Thyroid gland (tissue), 4 donors: ENCODE measurements at places on chromosomes 12 and 14.

DNA sequence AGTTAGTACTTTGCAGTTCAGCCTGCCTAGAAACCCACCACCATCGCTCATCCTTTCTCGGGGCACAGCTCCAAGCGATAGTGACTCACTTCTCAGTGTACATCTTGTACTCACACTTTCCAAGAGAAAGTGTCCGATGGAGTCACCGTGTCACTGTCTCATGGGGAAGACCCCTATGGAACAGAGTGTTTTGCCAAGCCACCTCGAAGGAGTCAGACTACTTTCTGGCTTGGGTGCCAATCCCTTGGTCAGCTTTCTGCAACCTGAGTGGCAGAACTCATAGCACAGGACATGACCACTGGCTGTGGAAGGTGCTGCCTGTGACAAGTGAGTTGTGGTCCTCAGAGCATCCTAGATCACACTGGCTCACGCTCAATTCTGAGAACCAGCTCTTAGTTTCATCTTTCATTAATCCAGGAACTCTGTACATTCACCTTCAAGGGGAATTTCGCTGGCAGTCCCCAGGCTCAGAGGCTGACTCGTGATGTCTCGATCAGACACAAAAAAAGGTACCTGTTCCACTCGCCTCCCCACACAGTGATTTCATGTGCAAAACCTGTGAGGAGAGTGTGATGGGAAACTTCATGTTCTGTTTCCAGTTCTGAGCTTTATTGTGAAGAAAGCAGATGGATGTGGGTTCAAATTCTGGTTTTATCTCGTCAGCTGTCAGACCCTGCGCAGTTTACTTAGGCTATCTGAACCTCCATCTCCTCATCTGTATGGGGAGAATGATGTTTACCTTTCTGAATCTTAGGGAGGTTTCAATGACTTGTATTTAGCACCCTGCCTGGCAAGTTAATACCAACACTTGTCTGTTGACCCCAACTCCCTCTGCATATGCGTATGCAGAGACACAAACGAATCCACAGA, 127.3 kb upstream of the CCND2 start:
- DNase-seq: no peak

DNA sequence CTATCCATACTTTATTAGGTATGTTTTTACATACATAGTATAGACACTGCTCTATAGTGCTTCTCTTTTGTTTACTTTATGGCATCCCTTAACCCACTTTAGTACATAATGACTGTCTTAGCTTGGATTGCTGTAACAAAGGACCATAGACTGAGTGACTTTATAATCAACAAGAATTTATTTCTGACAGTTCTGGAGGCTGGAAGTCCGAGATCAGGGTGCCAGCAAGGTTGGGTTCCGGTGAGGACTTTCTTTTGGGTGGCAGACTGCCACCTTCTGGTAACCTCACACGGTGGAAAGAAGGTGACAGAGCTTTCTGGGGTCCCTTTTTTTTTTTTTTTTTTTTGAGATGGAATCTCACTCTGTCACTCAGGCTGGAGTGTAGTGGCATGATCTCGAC, 48.6 kb upstream of the PPM1H start:
- no peak for DNase-seq

GRCh38 chr14:104676130-104676693, 13.2 kb upstream of the INF2 start:
- no peak for DNase-seq

- DNase-seq: no peak
Measured at GRCh38 chr12:69540987-69541386, 44.3 kb upstream of the CCT2 start.

GRCh38 chr14:34629344-34629656, 648 bp downstream of the SNX6 start:
- no peak for DNase-seq

- DNase-seq: no peak
Measured at GRCh38 chr14:60686865-60687264, 37.3 kb downstream of the SIX4 start.

GRCh38 chr12:22321018-22321605, 13.4 kb downstream of the ST8SIA1 start:
- DNase-seq: peak; percentile 26

DNA sequence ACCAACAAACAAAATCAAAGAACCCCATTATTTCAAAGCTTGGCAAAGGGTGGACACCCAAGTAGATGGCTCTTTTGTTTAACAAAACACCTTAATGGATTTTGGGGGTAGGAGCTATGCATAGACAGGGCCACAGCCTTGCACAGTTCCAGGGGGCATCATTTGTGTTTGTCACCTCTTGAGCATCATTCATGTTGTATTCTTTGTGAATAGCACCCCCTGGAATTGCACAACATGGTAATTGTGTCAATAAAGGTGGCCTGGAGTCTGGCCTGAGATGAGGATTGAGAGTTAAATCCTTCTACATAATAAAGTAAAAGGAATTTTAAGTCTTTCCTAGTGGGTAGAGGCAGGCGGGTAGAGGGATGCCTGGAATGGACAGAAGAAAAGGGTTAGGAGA, 3.3 kb upstream of the FRS2 start:
- no peak for DNase-seq

DNA sequence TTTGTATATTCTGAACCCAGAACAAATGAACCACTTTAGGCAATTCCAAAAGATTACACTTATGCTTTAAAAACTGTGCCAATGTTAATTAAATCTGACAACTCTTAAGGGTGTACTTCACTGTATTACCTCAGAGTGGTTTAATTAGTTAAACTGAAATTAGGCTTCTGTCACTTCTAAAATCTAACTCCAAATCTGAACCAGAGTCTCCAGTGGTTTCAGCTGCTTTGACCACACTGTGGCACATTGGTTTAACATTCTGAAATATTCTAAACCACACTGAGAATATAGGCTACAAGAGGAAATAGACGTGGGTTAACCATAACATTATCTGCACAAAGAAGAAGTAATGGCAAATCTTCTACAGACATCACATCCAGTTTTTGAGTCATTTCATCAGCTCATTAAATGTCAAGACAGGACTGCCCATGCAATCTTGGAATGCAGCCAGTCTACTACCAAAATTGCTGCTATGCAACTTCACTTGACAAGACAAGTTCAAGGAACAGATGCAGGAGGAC, 94.8 kb downstream of the LRP6 start:
- peak; percentile 14 for DNase-seq

GRCh38 chr12:116582610-116583009, 23.4 kb downstream of the MAP1LC3B2 start:
- DNase-seq: peak; percentile 42

GRCh38 chr12:91551927-91552326, 369.3 kb upstream of the DCN start:
- no peak for DNase-seq
